ENCODE measurements at places on chromosomes 5 and 9.

DNA sequence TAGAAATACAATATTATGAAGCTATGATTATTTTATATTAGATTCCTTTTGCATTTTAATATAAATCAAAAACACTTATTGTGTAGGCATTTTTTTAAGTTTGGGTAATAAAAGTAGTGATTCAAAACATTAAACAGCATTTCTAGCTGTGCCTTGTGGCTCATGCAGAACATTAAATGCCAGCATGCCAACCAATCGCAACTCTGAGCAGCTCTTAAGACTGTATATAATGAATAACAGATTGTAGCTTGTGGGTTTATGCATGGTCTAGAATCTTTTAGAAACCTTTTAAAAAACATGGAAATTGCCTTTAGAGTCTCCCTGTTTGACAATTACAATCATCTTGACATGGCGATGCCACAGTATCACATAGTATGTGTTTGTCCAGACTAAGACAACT, 903.8 kb downstream of the EFNA5 start:
- no peak for DNase-seq

DNA sequence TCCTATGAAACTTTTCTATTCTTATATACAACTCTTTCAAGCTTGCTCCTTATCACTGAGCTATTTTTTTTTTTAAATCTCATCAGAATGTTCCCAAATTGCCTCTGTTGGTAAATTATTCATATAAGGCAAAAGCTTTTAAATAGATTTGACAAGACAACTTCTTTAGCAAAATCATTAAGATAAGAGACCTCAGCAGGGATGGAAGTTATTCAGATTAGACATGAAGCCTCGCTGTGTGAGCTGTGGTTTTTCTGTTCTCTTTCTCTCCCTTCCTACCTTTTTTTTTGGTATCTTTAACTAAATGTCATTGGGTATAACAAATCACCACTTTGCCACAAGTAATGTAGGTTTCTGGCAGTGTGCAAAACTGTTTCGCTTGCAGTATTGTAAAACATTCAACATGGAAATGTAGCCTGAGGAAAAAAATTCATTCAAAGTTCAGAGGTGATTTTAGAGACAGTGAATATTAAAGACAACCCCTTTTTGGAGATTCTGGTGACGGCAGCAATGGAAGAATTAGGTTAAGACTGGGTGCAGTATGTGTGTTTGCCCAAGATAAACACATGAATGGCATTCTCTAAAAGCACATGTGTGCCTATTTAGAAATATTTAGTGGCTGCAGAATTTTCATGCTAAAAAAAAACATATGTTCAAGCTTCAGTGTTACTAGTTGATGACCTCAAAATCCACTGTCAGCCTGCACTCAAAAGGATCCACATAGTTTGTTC, 467.1 kb downstream of the ZNF608 start:
- DNase-seq: no peak

GRCh38 chr9:109421026-109421970, 76.8 kb downstream of the PTPN3 start:
- DNase-seq: no peak

DNA sequence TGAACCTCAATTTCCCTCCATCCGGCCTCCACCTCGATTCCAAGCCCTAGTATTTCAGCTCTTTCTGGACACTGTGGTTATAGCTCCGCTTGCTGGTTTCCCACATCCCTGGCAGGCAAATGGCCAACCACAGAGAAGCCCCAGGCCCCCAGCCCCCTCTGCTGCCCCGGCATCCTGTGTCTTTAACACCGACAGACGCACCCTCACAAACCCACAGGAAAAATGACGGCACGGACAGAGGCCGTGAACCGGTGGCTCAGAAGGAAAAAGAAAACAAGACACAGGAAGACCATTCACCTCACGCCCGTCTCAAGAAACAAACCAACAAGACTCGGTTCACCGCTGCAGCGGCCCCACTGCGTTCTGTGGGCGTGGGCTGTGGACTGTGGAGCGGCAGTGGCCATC, 1.5 kb upstream of the CLIC3 start:
- DNase-seq: no peak

DNA sequence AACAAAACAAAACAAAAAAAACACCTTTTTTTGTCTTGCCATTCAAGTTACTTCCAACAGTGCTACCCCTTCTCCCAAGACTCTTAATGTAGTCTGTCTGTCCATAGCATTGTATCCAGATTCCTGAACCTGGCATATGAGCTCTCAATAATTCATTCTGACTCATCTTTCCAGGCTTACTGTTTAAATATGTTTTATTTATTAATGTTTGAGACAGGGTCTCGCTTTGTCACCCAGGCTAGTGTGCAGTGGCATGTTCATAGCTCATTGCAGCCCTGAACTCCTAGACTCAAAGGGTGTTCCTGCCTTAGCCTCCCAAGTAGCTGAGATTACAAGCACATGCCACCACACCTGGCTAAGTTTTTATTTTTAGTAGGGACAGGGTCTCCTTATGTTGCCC, 208.0 kb upstream of the DMRT1 start:
- DNase-seq: no peak

DNA sequence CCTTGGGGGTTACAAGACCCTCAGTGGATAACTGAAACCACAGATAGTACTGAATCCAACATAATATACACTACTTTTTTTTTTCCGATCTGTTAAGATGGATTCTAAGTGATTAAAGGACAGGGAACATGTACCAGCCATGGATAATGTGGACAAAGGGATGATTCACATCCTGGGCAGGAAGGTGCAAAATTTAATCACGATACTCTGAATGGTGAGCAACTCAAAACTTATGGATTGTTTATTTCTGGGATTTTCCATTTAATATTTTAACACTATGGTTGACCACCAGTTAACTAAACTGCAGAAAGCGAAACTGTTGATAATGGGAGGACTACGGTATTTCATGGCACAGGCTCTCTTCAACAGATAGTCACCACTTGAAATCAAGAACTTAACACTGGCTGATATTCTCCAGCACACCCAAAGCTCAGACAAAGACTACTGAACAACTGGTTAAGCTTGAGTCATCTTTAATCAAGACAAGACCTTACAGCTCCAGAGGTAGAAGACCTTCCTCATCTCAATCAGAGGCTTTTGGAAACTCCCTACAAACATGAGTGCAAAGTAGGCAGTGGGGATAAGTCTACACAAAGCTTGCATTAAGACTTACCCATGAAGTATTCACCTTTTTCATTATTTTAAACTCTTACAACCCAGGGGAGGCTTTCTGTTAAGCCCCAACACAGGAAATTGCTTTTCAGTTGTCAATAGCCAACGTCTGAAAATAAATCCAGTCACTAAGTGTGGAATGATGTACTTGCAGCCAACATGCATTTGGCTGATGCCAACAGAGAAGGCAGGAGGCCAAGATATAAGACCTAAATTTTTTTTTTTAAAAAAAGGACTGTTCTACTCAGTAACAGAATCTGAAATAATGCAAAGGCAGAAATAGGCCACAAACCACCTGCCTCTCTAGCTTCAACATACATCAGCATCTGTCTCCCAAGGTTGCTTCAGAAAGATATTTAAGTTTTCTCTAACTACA, 78.7 kb downstream of the ELAVL2 start:
- no peak for DNase-seq

DNA sequence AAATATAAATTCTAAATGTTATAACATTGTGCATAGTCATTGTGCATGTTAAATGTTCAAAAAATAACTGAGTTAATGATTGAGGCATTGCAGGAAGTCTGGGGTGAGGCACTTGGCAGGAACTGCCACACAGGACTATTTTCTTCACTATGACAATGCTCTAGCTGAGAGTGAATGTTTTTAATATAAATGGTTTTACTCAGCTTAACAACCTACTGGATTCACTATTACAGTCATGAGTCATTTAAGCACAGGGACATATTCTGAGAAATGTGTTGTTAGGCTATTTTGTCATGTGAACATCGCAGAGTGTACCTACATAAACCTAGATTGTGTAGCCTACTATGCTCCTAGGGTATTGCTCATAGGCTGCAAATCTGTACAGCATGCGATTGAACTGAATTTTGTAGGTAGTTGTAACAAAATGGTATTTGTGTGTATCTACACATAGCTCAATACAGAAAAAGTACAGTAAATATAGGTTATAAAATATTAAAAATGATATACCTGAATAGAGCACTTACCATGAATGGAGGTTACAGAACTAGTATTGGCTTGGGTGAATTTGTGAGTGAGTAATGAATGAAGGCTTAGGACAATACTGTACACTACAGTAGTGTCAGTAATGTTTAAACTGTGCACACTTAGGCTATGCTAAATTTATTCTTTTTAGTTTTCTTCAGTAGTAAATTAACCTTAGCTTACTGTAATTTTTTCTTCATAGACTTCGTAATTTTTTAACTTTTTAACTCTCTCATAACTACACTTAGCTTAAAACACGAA, 346.1 kb upstream of the PTGER4 start:
- DNase-seq: no peak

DNA sequence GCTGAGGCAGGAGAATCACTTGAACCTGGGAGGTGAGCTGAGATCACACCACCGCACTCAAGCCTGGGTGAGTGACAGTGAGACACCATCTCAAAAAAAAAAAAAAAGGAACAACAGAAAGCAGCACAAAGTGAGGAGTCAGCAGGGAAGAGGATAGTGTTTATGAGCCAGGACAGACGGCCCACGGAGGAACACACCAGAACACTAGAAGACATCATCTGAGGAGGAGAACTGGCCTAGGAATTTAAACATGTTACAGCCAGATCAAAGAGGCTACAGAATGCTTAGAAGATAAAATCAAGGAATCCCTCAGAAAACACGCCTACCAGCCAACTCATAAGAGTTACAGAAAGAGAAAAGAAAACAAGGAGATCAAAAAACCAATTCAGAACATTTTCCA, 12.2 kb downstream of the UBAC1 start:
- DNase-seq: no peak

- no peak for DNase-seq
Observed at GRCh38 chr9:130118841-130119518, 53.2 kb upstream of the NCS1 start.

GRCh38 chr5:68315679-68316271, 100.2 kb downstream of the PIK3R1 start:
- no peak for DNase-seq

- no peak for DNase-seq
Observed at GRCh38 chr5:175773534-175774070, 97.8 kb upstream of the CPLX2 start.

GRCh38 chr5:1926071-1926440, 43.3 kb upstream of the IRX4 start:
- no peak for DNase-seq

- DNase-seq: no peak
Observed at GRCh38 chr5:160460377-160461049, 38.9 kb downstream of the PTTG1 start.

- no peak for DNase-seq
Observed at GRCh38 chr9:456365-456764, 241.7 kb downstream of the DOCK8 start.

DNA sequence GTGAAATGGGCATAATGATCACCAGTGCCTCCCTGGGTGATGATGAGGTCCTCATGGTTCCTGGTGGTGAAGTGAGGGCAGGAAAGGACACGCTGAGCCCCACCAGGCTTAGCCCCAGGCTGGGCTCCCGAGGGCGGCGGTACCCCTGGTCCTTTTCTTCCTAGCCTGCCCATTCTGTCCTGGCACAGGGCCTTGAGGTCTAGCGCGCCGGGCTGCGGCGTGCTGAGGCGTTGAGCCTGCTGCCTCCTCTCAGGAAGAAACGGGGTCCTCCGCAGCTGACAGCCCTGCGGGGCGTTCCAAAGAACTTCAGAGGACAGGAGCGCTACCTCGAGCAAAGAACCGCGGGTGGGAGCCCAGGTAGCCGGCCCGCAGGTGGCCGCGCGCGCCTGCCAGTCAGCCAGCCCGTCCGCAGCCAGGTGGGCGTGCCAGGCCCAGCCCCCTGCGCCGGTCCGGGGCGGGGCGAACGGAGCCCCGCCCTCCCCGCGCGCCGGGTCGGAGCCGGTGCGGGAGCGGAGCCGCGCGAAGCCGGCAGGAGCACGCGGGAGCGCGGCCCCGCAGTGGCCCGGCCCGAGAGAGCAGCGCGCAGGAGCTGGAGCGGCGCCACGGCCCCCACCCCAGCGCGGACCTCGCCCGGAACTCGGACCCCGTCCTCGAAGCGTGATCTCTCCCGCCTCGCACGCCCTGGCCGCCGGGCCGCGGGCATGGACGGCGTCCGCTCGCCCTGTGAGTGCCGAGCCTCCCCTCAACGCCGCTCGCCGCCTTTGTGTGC, at the start of gene WNK2:
Gene WNK2 (plus strand): TSS at position 477 of the 769 bp plus-strand sequence. CDS start 791 bp downstream, outside the sequence.
- DNase-seq: no peak

- DNase-seq: no peak
Observed at GRCh38 chr5:86565197-86565789, 52.4 kb upstream of the COX7C start.

- DNase-seq: no peak
Observed at GRCh38 chr9:76441551-76442322, 17.2 kb upstream of the GCNT1 start.

DNA sequence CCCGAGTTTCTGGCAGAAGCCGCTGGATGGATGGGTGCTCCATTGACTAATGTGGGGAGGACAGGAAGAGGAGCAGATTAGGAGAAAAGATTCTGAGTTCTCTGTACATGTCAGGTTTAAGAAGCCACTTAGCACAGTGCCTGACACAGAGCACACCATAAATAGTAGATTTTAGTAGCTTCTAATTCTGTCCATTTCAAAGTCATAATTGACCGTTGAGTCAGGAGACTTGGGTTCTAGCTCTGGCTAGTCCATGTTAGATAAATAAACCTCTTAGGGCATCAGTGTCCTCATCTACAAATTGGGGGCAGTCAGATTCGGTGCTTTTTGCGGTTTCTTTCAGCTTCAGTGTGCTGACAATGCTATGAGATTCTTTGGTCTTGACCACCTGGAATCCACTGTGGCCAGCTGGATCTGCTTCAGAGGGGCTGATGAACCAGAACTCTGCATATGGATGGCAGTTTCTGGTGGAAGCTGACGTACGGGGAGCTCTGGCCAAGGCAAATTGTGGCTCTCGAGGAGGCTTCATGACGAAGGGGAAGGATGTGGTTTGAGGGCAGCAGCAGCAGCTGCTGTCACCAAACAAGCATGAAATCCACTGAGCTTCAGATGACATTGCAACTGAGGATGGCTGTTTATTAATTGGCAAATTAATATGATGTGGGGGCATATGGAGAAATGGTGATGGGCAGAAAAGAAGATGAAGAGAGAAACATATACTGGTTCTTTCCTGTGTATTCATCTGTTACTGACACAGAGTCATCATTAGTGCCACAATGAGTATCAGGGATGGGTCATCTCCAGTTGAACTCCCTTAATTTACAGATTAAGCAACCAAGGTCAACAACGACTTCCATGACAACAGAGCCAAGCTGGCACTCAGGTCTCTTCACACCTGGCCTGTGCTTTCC, 134.4 kb downstream of the AOPEP start:
- DNase-seq: no peak

- no peak for DNase-seq
Observed at GRCh38 chr9:101693546-101694336, 44.7 kb downstream of the GRIN3A start.

Measured in anterior cingulate cortex (tissue), 58 donors.